Upper lobe of left lung (tissue), 6 donors: ENCODE measurements at places on chromosomes 2 and 18.

DNA sequence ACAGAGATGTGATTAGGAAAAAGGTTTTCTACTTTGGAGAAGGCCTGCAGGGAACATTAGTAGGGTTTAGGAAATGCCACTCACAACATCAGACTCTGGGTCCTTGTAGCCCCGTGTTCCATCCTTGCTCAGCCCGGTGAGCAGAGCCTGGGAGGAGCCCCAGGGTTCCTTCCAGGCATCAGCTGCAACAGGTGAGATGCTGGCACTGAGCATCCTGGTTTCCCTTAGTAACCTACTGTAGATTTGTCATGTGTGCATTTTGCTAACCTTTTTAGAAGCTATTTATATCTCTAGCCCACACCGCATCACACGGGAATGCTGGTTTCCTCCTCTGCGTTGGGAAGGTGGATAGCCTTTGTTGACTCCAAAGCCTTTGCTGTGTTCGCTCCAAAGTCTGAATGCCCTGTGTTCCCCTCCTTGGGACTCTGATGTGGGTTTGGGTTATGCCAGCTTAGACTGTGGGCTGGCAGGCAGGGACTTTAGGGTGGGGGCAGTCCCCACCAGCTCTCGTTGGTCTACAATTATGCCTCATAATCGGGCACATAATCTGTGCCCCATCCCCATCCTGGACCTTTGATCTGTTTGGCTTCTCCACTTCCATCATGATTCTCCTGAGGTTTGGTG lies 69.3 kb downstream of the TMEM247 start:
- peaks cover 21% of the 10 kb centered on the region for H3K36me3 ChIP-seq
- no peak for DNase-seq
- no peaks in the 10 kb centered on the region for H3K27me3 ChIP-seq
- H3K4me3 ChIP-seq = no peak overlapping the region

GRCh38 chr2:217994776-217995274 lies 8.0 kb downstream of the TNS1 start:
- H3K27ac ChIP-seq = peak overlapping the region; percentile 33
- no peak overlapping the region for H3K4me3 ChIP-seq
- peaks cover 19% of the 10 kb centered on the region for H3K4me1 ChIP-seq

- no peaks in the 10 kb centered on the region for H3K36me3 ChIP-seq
- H3K27me3 ChIP-seq = no peaks in the 10 kb centered on the region
- DNase-seq = no peak
- no peaks in the 10 kb centered on the region for H3K4me1 ChIP-seq
- H3K4me3 ChIP-seq = no peak overlapping the region
- H3K27ac ChIP-seq = no peak overlapping the region
Observed at GRCh38 chr2:196534495-196534894, 105.0 kb upstream of the CCDC150 start.

GRCh38 chr2:109557309-109557708 lies 56.5 kb downstream of the SEPTIN10 start:
- no peaks in the 10 kb centered on the region for H3K27me3 ChIP-seq
- H3K27ac ChIP-seq = no peak overlapping the region
- no peaks in the 10 kb centered on the region for H3K4me1 ChIP-seq
- no peak for DNase-seq
- no peaks in the 10 kb centered on the region for H3K36me3 ChIP-seq

DNA sequence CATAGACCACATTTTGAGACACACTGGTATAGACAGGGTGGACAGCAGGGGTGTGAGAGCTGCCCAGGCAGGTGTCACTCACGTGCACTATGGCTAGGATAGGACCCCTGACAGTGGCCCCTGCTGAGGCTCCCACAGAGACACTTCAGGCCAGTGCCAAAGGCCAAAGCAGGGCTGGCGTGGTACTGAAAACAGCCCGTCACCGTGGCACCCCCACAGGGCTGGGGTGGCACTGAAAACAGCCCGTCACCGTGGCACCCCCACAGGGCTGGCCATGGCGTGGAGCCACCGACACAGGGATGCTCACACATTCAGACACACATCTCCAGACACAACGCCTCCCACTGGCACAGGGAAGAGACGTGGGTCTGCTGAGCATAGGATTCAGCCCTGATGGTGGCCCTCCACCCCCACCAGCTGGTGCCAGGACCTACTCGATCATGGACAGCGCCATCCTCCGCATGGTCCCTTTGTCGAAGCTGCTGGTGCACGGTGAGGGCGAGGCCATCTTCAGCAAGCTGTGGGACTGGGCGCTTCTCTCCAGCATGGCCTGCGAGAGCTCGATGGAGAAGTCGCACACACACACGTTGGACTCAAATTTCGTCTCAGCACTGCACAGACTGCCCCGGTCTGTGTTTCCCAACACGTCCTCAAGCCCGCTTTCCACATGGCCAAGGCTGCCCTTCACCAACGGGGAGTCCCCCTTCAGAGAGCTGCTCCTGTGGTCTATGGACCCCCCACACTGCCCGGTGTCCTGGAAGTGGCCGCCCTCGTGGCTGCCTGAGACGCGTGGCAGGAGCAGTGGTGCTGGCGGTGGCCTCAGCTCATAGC lies 34.1 kb downstream of the ANKMY1 start:
- peaks cover 4% of the 10 kb centered on the region for H3K4me1 ChIP-seq
- no peaks in the 10 kb centered on the region for H3K27me3 ChIP-seq
- H3K36me3 ChIP-seq = peaks cover 10% of the 10 kb centered on the region
- DNase-seq = peak; percentile 69

DNA sequence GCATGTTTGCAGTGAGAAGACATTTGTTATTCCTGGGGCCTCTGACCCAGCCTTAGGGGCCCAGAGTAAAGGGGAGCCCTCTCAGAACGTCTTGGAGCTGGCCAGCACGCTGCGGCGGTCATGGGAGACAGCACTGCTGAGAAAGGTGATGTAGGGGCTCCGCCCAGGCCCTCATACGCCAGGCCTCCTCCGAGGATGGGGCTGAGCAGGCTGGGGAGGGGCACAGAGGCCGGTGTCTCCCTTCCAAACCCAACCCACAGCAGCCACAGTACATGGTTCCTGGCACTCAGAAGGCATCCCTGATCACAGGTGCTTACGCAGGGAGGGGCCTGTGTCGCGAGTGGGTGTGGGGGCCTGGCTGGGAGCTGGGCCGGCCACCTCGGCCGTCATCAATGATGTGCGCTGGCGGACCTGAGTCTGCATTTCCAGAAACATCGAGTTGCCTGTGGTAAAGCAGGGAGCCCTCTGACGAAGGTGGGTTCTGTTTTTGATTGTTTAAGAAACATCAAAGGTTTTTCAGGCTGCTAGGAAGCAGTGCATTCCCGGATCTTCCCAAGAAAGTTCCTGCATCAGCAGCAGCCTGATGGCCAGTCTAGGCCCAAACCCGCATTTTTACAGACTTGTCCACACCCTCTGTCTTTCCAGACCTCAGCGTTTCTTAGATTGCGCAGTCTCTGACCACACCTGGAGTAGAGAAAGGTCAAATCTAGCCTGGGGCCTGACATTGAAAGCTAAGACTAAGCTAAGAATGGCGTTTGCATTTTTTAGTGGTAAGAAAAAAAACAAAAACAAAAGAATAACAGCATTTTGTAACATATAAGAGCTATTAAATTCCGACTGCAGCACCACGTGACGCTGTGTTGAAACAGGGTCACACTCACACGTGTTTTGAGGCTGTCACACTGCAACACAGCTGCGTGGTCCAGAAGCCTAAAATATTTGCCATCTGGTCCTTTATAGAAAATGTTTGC lies 51.2 kb upstream of the PXDN start:
- no peaks in the 10 kb centered on the region for H3K27me3 ChIP-seq
- no peaks in the 10 kb centered on the region for H3K4me1 ChIP-seq
- no peak for DNase-seq
- no peaks in the 10 kb centered on the region for H3K36me3 ChIP-seq
- no peak overlapping the region for H3K27ac ChIP-seq
